ENCODE measurements at places on chromosomes 5 and 9.
A peak's percentile ranks its signal among the peaks of the same experiment; 100 is the strongest.

DNA sequence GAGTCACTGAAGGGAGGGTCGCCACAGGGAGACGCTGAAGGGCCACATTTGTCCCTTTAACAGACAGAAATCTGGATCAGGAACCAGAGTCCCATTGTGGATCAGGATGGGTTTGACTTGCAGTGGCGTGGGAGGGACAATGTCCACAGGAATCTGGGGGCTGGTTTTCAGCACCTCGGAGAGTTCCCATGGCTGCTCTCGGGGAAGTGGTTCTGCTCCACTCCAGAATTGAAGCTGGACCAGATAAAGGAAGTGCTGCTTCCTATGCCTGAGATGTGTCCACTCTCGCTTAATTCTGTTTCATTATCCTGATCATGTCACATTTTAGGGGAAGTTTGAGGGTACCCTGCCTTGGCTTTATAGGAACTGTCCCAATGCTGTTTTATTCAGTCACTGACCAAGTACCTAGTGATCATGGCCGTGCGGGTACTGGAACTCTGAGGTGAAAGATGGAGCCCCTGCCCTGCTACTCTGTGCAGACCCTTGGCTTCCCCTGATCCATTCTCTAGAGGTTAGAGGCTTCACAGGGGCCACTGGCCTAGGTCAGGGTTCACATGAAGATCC, 28.7 kb downstream of the ENHO start:
- peak; percentile 36 for DNase-seq

GRCh38 chr5:102823441-102823874, 68.4 kb downstream of the PAM start:
- DNase-seq, result no peak

GRCh38 chr5:75265731-75266130, 29.1 kb upstream of the ANKRD31 start:
- DNase-seq, result no peak

DNA sequence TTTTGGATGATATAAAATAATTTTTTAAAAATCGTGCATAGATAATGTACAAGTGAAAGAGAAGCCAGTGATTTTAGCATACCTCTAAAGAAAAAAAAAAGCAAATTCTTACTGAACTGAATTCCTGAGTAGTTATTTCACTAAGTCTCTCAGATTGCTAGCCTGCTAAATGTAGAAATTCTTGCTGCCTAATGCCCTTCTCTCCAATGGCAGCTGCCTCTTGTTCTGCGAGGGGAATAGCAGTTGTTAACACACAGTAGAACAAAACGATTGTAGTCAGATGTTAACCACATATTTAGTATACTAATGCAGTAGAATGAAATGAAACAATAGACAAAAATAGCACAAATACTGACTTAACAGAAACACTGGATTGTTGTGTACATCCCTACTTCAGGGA, 26.8 kb downstream of the SMAD5 start:
- DNase-seq, result no peak

DNA sequence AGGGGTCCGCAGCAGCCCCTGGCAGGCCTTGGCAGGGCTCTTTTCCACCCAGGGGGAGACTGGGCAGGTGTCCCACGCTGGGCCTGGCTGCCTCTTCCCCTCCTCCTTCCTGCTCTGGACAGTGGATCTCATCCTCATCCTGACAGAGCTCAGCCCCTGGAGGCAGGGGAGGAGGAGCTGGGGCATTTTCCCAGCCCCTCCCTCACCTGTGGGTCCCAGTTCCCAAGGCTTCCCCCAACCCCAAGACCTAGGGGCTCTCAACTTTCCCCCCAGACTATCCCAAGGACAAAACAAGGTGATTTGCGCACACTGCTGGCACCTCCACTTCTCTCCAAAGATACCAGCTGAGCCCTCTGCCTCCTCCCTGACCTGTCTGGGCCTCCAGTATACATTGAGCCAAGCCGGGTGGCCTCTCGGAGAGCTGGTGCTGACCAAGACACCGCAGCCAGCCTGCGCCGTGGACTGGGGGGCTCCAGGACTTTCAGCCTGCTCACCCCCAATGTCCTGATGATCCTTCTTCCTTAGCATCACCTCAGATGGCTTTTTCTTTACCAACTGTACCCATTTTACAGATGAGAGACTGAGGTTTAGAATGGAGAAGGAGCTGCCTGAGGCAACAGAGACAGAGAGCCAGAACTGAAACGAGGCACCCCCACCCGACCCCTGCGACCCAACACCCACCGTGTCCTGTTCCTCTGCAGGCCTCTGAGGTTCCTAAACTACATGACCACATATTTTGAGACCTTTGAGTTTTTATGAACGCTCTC, 126.6 kb downstream of the BARX1 start:
- no peak for DNase-seq

- no peak for DNase-seq
Observed at GRCh38 chr5:102277144-102277543, 18.9 kb downstream of the SLCO4C1 start.

DNA sequence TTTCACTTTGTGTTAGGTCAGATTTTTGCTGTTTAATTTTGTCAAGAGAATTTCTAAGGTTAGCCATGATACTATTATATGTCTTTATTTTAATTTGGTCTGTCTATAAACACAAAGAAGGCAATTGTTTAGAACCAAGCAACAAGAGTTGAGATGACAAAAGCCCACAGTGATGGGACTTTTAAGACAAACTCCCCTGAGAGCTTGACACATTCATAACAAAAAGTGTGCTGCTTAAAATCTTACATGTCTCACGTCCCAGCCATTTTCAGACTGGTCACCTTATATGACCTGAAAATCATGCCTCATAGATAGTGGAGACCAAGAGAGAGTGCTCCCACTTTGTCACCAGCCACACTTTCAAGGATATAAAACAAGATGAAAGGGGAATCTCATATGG, 21.6 kb upstream of the NNT start:
- DNase-seq, result no peak

DNA sequence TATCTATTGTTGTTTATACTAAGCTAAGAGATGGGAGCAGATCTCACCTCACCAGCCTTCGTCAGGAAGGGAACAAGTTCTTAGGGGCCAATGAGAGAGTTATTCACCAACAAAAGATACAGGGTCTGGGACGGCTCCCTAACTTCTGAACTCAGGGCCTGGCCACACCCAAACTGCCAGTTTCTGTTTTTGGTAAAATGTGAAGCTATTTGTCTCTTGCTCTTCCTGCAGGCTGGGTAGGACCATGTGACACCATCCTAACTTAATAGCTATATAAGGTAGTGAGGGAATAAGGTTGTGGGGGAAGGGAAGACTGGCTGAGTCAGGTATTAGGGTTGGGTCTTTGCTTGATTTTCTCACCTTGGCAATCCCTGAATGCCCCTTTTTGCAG, 480.5 kb downstream of the KDM4C start:
- no peak for DNase-seq

- no peak for DNase-seq
Observed at GRCh38 chr5:131854134-131854533, 57.3 kb upstream of the FNIP1 start.

DNA sequence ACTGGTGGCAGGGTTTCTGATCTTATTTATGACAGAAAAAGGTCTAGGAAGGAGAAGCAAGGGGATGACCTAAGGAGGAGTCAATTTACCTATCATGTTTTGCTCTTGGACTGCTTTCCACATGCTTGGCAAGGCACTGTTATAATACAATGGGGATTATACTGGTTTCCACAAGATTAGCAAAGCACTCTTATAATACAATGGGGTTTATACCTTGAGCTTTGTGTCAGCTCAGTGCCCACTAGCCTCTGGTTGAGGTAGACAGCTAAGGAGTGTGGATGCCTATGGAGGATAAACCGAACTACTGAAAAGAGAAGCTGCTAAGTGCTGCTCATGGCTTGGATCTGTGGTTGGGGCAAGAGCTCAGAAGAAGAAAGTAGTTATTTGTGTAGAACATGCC, 68.7 kb downstream of the MRPS27 start:
- no peak for DNase-seq

GRCh38 chr5:50853151-50853550, 186.7 kb downstream of the PARP8 start:
- no peak for DNase-seq

DNA sequence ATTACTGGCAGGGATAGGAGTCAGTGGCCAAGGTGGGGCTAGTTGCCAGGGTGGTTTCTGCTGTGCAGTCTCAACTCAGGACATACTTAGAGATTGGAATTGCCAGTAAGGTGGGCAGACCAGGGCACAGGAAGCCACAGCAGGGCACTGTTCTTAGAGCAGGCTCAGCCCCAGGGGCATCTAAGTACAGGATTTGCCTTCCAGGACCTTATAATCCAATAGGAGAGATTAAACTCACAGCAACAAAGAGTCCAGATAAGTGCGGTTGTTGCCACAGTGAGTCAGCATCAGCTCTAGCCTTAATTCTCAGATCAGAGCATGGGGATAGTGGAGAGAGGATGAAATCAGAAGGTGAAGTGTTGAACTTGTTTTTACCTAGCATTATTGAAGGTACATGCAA, 265.8 kb upstream of the TRPC7 start:
- no peak for DNase-seq

DNA sequence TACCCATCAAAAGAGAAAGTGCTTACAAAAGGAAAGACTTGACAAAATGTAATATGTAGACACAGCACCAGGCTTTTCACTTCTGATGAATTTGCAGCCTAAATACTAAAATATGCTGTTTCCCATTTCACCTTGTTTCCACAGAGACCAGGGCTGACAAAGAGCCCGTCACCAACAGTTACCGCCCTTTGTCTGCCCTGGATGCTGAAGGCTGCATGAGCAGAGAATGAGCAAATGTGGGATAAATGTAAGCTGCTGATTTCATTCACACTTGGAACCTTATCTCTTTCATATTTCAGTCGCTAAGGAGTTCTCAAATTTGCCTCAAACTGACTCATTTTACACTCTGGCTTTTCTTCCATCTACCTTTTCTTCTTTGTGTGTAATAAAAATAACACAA, 213.9 kb downstream of the TMEM167A start:
- DNase-seq, result no peak

Measured in activated T-cell treated with anti-CD3 and anti-CD28 coated beads, Interleukin-2, amount 50 U/mL, for 48 hours (primary cell).